ENCODE measurements at places on chromosomes 16 and 17.

- peak within 1 kb of the TSS; percentile 77 for H3K27ac ChIP-seq
- H3K4me1 ChIP-seq: peaks cover 12% of the 10 kb centered on the region
- H3K4me3 ChIP-seq: peak within 1 kb of the TSS; percentile 97
- peak; percentile 92 for DNase-seq
- no peaks in the 10 kb centered on the region for H3K27me3 ChIP-seq
These were observed at the start of gene GALK1 for GRCh38 chr17:75764711-75765421. Gene GALK1, minus strand, starts transcription at chr17:75765192. Its CDS starts 56 bp downstream, at chr17:75765136.

DNA sequence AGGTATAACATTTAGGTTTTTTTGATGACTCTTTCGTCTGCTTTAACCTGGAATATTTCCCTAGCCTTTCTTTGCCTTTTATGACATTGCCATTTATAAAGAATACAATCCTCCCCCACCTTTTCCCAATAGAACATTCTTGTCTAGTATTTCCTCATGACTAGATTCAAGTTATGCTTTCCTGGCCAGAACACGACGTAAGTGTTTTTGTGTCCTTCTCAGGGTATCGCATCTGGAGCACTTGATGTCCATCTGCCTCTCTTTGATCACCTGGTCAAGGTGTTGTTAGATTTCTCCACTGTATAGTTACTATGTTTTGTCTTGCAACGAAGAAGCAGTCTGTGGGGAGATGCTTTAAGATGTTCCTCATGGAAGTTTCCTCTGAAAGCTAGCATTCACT, 87.4 kb downstream of the MSI2 start:
- no peaks in the 10 kb centered on the region for H3K27me3 ChIP-seq
- no peaks in the 10 kb centered on the region for H3K36me3 ChIP-seq
- DNase-seq: no peak
- H3K4me1 ChIP-seq: no peaks in the 10 kb centered on the region
- H3K27ac ChIP-seq: no peak overlapping the region

DNA sequence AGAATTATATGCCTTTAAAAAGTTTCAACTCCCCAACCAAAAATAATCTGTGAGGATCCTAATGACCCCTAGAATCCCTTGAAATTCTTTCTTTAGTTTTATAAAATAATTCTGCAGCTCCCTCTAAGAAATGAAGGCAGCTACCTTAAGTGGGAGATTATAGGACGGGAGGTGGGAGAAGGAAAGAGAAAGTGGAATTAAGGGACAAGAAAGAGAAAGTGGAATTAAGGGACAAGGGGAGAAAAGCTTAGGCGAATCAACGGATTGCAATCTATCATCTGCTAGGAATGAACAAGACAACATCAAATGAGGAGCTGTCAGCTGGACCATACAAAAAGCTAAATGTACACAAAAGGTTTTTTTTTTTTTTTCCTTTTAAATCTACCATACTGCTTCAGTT, 262.0 kb downstream of the ZFHX3 start:
- H3K27ac ChIP-seq: no peak overlapping the region
- H3K27me3 ChIP-seq: no peaks in the 10 kb centered on the region
- H3K4me1 ChIP-seq: no peaks in the 10 kb centered on the region
- no peak overlapping the region for H3K4me3 ChIP-seq
- no peak for DNase-seq

DNA sequence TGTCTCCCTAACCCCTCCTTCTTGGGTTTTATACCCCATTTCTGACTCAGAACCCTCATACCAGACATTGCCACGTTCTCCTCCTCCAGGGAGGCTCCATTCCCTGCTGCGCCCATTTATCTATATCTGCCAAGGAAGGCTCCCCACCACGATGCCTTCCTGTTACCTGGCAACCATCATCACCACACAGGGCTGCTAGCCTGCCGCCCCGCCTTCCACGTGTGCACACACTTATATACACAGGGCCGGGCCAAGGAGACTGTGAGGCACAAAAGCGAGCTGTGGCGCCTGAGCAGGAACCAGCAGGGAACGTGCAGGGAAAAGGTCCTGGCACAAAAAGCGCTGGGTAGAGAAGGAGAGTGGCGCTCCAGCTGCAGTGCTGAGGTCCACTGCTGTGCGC, 261.8 kb downstream of the CBLN1 start:
- H3K27me3 ChIP-seq: no peaks in the 10 kb centered on the region
- DNase-seq: no peak
- H3K36me3 ChIP-seq: no peaks in the 10 kb centered on the region
- no peaks in the 10 kb centered on the region for H3K4me1 ChIP-seq
- H3K27ac ChIP-seq: no peak overlapping the region

- H3K4me1 ChIP-seq: peaks cover 6% of the 10 kb centered on the region
- no peak overlapping the region for H3K4me3 ChIP-seq
- DNase-seq: no peak
- no peaks in the 10 kb centered on the region for H3K27me3 ChIP-seq
- H3K27ac ChIP-seq: no peak overlapping the region
These were observed 2.4 kb upstream of the TEKT3 start for GRCh38 chr17:15343749-15344148.

GRCh38 chr17:74304184-74304583, 21.8 kb upstream of the KIF19 start:
- H3K36me3 ChIP-seq: no peaks in the 10 kb centered on the region
- no peaks in the 10 kb centered on the region for H3K4me1 ChIP-seq
- no peak for DNase-seq
- H3K27me3 ChIP-seq: no peaks in the 10 kb centered on the region
- no peak overlapping the region for H3K4me3 ChIP-seq
- H3K27ac ChIP-seq: no peak overlapping the region
